Kidney (tissue), 22 donors: ENCODE measurements at places on chromosomes 4 and X. TPM values are rescaled to one million over a fixed set of nuclear protein-coding genes. Genes with fewer than 3 reads are reported as not detected.

DNA sequence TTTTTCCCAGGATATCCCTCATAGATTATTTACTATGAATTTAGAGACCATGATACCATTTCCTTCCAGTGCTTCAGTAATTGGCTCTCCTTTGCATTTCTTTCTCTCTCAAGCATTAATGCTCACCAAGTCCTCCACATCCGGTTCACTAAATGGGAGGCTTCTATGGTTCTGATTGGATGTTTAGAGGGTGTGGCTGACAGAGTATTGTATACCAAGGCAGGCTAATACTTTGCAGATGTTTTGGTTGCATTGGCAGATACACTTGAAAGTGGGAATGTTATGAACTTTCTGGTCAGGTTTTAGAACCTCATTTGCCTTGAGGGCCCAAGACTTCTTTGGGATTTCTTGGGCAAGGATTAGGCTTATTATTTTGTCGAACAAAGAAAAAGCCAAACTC, 24.2 kb downstream of the CBLL2 start:
- no peaks in the 10 kb centered on the region for H3K36me3 ChIP-seq
- DNase-seq, result no peak
- H3K27me3 ChIP-seq, result no peaks in the 10 kb centered on the region
- H3K4me1 ChIP-seq, result no peaks in the 10 kb centered on the region
- H3K4me3 ChIP-seq, result no peak overlapping the region
- no peak overlapping the region for H3K27ac ChIP-seq

- DNase-seq, result no peak
- no peak overlapping the region for H3K27ac ChIP-seq
- no peak overlapping the region for H3K4me3 ChIP-seq
- H3K27me3 ChIP-seq, result no peaks in the 10 kb centered on the region
- no peaks in the 10 kb centered on the region for H3K36me3 ChIP-seq
- H3K4me1 ChIP-seq, result no peaks in the 10 kb centered on the region
These were observed 428.9 kb downstream of the EPHA5 start for GRCh38 chr4:65241257-65241997.

DNA sequence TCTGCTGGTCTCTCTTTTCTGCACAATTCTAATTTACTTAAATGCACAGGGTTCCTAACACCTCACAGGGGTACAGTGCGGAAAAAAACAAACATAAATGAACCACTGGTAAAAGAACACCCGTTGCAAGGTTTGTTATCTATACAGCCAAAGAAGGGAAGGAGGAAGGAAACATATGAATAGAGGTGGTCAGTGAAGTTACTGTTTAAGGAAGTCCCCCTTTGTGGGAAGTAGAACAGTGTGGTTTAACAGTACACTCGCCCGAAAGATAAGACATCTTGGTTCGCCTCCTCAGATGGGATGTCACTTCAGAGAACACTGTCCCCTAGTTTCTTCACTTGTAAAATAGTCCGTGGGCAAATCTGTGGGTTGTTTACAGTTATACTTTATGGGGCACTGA, 57.5 kb downstream of the TEC start:
- H3K27ac ChIP-seq, result no peak overlapping the region
- no peaks in the 10 kb centered on the region for H3K4me1 ChIP-seq
- H3K36me3 ChIP-seq, result no peaks in the 10 kb centered on the region

- no peak overlapping the region for H3K27ac ChIP-seq
- H3K36me3 ChIP-seq, result no peaks in the 10 kb centered on the region
- H3K27me3 ChIP-seq, result no peaks in the 10 kb centered on the region
- DNase-seq, result no peak
These were observed 9.0 kb downstream of the USO1 start for GRCh38 chr4:75733369-75733768.

- no peaks in the 10 kb centered on the region for H3K36me3 ChIP-seq
- H3K4me3 ChIP-seq, result no peak overlapping the region
- no peak for DNase-seq
- no peaks in the 10 kb centered on the region for H3K27me3 ChIP-seq
These were observed 287.2 kb upstream of the CT83 start for GRCh38 chrX:116749943-116750342.

DNA sequence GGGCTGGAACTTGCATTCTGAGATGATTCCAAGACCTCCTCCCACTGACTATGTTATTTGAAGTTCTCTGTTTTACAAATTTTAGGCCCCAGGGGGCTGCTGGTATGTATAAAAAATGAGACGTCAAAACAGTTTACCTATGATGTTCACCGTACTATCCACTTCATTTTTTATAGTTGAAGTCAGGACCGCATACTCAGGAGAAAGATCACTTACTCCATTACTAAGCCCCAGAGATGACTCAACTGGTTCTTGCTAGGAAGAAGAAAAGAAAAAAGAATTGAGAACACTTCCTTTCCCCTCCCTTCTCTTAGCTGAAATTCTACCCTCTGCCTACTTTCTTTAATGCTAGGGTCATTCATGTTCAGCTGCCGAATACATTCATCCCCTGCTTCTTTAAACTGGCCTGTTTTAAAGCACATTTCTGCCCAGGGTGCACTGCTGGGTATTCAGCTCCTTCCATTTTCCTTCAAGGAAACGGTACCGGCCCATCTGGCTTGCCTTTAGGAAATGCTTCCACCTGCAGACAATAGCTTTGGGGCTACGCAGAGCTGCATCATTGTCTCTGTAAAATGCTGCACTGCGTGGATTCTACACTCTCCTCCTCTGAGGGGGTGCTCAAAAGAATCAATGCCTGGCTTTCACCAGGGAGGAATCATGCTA, 66.2 kb downstream of the IRF2 start:
- no peaks in the 10 kb centered on the region for H3K4me1 ChIP-seq
- H3K4me3 ChIP-seq, result no peak overlapping the region
- H3K27me3 ChIP-seq, result no peaks in the 10 kb centered on the region
- no peak overlapping the region for H3K27ac ChIP-seq
- DNase-seq, result no peak

GRCh38 chr4:106584337-106584989, 215.9 kb upstream of the GIMD1 start:
- no peaks in the 10 kb centered on the region for H3K27me3 ChIP-seq
- H3K27ac ChIP-seq, result no peak overlapping the region
- no peaks in the 10 kb centered on the region for H3K4me1 ChIP-seq
- H3K4me3 ChIP-seq, result no peak overlapping the region

DNA sequence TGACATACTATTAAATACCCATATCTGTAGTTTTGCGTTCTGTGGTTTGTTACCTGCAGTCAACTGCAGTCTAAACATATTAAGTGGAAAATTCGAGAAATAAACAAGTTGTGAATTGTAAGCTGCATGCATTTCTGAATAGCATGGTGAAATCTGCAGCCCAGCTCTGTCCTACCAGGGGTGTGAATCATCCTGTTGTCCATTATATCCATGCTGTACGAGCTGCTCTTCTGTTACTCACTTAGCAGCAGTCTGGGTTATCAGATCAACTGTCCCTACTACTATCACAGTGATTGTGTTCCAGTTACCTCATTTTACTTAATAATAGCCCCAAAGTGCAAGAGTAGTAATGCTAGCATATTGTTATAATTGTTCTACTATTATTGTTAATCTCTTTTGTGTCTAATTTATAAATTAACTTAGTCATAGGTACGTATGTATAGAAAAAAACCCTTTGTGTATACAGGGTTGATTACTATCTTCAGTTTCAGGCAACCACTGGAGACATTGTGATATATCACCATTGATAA, 173.7 kb upstream of the FAT4 start:
- H3K27ac ChIP-seq, result no peak overlapping the region
- no peaks in the 10 kb centered on the region for H3K4me1 ChIP-seq
- no peaks in the 10 kb centered on the region for H3K36me3 ChIP-seq
- H3K4me3 ChIP-seq, result no peak overlapping the region

DNA sequence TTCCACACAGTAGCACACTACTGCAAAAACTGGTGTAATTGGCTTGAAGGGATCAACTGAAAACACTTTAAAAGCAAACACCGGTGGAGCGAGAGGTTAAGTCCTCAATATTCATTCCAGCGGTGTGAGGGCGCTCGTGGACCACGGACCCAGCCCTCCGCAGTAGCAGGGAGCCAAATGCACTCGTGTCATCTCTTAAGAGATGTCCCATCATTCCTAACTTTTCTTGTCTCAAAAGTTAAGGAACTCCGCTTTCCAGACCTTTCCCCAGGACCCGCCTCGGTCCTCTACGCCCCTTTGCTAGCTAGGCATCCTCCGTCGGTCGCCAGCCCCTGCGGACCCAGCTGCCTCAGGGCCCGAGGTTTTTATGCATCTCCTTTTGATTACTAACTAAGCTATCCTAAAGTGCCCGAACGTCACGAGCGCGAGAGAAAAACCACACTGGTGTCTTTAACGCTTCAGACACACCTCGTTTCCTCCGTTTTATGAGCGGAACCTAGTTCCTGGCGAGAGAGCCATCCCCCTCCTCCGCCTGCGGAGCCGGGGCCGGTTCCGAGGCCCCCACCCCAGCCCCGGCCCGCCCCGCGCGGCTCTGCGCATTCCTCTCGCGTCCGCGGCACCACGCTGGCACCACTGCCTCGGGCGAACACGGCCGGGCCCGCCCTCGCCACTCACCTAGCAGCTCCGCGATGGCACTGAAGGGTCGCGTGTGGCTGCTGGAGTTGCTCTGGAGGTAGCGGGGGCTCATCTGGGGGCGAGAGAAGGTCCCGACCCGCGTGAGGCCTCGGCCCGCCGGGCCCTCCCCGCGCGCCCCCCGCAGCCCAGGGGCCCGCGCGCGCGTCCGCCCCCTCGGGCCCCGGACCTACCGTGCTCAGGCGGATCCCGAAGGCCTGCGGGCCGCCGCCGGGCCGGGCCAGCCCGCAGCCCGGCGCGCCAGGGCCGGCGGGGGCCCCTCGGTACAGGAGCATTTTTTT, 723 bp downstream of the MORC4 start:
- H3K4me3 ChIP-seq, result peak overlapping the region; percentile 71
- peak; percentile 50 for DNase-seq
- peak overlapping the region; percentile 17 for H3K27ac ChIP-seq

DNA sequence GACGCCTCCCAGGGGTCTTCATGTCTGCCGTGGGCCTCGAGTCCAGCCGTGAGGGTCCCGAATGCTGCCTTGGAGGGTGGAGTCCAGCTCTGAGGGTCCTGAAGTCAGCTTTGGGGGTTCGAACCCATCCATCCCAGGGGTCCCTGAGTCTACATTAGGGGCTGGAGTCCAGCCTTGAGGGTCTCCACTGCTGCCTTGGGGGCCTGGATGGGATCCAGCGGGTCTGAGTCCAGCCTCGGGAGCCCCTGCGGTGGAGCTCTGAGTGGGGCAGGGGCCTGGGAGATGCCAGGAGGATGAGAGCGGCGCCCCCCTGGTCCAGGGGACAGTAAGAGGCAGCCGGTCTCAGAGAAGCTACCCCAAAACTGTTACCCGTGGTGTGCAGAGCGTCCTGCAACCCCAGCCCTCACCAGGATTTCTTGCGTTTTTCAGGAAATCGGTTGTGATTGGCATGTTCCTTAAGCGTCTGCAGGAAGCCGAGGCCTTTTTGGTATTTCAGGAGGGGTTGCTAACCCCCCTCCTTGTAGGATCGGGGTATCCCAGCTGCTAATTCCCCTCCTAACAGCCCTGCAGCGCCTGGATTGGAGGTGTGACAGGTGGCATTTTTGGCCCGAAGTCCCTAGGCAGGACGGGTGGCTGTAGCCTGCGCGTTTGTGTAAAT, 1.7 kb upstream of the GTPBP6 start:
- H3K27me3 ChIP-seq, result no peaks in the 10 kb centered on the region
- H3K36me3 ChIP-seq, result peaks cover 2% of the 10 kb centered on the region
- peak; percentile 81 for DNase-seq

DNA sequence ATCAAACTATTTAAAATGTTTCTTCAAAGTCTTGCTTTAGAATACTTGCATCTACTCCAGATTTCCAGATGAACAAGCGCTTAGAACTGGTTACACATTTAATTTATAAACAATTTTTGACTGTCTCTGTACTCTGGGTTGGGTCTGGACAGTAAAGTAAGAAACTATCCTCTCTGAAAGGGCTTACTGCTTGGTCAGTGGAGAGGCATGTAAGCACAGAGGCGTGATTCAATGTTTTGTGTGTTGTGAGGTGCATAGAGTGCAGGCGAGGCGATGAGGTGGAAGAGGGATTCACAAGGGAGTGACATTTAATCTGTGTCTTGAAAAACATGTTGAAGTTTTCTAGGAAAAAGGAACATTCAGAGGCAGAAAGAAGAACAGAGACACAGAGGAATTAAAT, 231.4 kb downstream of the VEGFC start:
- H3K4me1 ChIP-seq, result no peaks in the 10 kb centered on the region
- no peak for DNase-seq
- no peak overlapping the region for H3K4me3 ChIP-seq
- no peaks in the 10 kb centered on the region for H3K27me3 ChIP-seq
- H3K27ac ChIP-seq, result no peak overlapping the region

DNA sequence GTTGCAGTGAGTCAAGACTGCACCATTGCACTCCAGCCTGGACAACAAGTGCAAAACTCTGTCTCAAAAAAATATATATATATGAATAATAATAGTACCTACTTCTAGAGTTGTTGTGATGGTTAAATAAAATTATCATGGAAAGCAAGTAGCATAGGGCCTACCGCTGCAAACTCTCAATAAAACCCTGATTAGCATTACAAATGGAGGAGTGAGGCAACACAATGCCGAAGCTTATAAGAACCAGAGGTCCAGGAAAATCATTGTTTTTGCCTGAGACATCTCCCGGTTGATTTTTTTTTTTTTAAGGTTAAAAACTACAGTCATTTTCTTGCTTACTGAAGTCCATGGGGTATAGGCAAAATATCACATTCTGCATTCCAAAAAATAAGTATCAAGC, 185.0 kb upstream of the GALNT7 start:
- H3K27me3 ChIP-seq, result no peaks in the 10 kb centered on the region
- no peak overlapping the region for H3K4me3 ChIP-seq
- no peaks in the 10 kb centered on the region for H3K4me1 ChIP-seq
- no peaks in the 10 kb centered on the region for H3K36me3 ChIP-seq
- no peak overlapping the region for H3K27ac ChIP-seq

GRCh38 chr4:165016971-165017370, 14.8 kb upstream of the TRIM60 start:
- no peaks in the 10 kb centered on the region for H3K27me3 ChIP-seq
- H3K36me3 ChIP-seq, result no peaks in the 10 kb centered on the region
- no peaks in the 10 kb centered on the region for H3K4me1 ChIP-seq
- no peak for DNase-seq
- no peak overlapping the region for H3K4me3 ChIP-seq
- no peak overlapping the region for H3K27ac ChIP-seq

GRCh38 chr4:165588534-165589315, 209.9 kb downstream of the CPE start:
- H3K4me1 ChIP-seq, result no peaks in the 10 kb centered on the region
- no peak overlapping the region for H3K4me3 ChIP-seq
- H3K36me3 ChIP-seq, result no peaks in the 10 kb centered on the region
- no peak overlapping the region for H3K27ac ChIP-seq

Gene SPARCL1
- 322 TPM for total RNA-seq

Gene HGFAC
- 1.6 TPM for total RNA-seq

Gene PAGE4
- total RNA-seq, result not detected

Gene GJB1
- total RNA-seq, result 22.4 TPM

Gene RELL1
- total RNA-seq, result 38.4 TPM

Gene MAPK10
- total RNA-seq, result 54.5 TPM

Gene FGF13
- total RNA-seq, result 16.6 TPM

Gene CYSLTR1
- 5.5 TPM for total RNA-seq

Gene FOXP3
- 2.0 TPM for total RNA-seq

Gene NUP62CL
- 9.2 TPM for total RNA-seq

Gene ZFP92
- total RNA-seq, result 0.91 TPM

Gene MAOA
- total RNA-seq, result 227 TPM

Gene KANTR
- 11.5 TPM for total RNA-seq

Gene ADH1A
- total RNA-seq, result 0.85 TPM
